ENCODE measurements at places on chromosomes 2 and 18. TPM values are rescaled to one million over a fixed set of nuclear protein-coding genes. Genes with fewer than 3 reads are reported as not detected.

DNA sequence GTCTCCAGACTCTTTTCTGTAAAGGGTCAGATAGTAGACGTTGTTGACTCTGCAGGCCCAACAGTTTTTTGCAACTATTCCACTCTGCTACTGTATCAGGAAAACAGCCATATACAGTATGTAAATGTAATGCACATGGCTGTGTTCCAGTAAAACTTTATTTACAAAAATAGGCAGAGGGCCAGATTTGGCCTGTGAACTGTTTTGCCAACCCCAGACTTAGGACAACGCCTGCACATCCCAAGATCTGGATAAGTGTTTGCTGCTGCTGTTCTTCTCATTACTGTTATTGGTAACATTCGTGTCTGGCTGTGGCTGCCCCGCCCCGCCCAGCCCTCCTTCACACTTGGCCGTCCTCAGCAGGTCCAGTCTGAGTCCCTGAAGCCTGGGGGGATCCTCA is 94.6 kb upstream of the MCFD2 start:
- no peak for DNase-seq

DNA sequence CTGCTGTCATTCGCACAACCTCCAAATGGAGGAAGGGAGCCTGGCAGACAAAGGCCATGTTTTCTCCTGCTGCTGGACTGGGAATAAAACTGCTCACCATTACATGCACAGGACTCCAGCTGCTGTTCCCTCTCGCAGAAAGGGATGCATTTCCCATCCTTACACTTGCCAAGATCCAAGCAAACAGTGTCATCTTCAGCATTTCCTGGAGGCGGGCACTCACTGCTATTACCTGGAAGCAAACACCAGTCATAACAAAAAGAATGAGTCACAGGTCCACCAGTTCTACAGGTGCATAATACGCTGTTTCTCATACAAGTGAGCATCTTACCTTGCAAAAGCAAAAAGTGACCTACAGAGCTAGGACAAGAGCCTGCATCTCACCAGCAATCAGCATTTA is 22.7 kb downstream of the IAH1 start:
- no peak for DNase-seq

GRCh38 chr2:83531206-83531826 is 927.8 kb downstream of the SUCLG1 start:
- DNase-seq = no peak

DNA sequence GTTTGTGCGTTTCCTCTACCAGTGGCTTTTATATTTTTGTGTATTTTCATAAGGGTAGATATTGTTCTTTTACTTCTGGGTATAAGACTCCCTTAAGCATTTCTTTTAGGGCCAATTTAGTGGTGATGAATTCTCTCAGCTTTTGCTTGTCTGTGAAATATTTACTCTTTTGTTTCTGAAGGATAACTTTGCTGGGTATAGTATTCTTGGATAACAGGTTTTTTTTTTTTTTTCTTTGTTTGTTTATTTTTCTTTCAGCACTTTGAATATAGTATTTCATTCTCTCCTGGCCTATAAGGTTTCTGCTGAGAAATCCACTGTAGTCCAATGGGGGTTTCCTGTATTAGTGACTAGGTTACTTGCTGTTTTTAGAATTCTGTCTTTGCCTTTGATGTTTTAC is 122.7 kb downstream of the XRCC5 start:
- DNase-seq = no peak

- no peak for DNase-seq
Observed at GRCh38 chr2:26612522-26613240, 28.5 kb downstream of the CIB4 start.

DNA sequence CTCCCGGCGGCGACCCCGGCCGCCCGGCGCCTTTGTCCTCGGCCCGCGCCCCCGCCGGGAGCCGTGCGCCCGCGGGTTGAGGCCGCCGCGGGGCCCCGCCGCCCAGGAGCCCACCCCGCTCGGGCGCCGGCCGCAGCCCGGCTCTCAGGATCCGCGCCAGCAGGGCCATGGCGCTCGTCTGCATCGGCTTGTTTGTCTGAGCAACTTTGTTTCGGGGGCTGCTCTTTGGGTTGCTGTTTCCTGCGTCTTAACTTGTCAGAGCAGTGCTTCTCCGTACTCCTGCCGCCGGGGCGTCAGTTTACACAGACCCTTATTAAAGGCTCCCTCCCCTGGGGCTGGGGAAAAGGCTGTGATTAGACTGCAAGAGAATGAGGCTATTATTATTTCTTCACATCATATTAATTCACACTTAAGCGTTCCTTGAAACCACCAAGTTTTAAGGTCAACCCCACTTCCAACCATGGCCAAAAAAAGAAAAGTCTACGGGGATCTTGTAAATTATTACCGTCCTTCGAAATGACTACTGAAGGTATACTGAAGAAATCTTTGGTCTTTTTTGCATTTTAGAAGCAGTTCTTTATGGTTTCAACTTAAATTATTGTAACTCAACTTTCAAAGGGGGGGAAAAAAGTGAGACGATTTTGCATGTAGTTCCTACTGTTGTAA is at the start of gene CYP27C1:
Gene CYP27C1 (minus strand): TSS at position 198 of the 666 bp plus-strand sequence. CDS start 29 bp downstream, at position 169.
- no peak for DNase-seq

The SLC1A4 gene
- total RNA-seq = 5.7 TPM

DNA sequence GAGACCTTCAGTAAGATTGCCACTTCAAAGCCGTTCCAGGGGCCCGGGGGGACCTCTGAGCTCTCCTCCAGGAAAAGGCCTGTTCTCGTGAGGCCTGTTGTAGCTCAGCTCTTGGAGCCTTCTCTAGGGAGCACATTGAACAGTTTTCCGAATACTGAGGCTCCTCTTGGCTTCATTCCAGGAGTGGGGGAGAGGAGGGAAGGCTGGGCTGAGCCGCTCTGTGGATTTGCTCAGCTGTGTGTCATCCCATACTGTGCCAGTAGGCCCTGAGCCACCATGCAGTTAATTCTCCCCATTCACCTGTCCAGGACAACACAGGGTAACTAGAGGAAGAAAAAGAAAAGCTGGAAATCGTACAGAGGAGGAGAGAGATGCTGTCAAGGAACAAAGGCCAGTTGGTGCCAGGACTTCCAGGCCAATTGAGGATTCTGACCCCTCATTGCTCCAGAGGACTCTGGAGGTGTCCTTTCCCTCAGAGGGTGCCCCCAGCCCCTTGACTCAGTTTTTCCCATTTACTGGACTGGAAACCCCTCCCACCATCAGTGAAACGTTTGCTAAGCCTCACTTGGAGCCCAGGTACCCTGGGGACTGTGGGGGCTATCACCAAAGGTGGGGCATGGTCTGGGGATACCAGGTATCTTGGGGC is 41.4 kb downstream of the HS1BP3 start:
- DNase-seq = no peak

GRCh38 chr2:42141687-42142546 is 27.2 kb upstream of the EML4 start:
- no peak for DNase-seq

DNA sequence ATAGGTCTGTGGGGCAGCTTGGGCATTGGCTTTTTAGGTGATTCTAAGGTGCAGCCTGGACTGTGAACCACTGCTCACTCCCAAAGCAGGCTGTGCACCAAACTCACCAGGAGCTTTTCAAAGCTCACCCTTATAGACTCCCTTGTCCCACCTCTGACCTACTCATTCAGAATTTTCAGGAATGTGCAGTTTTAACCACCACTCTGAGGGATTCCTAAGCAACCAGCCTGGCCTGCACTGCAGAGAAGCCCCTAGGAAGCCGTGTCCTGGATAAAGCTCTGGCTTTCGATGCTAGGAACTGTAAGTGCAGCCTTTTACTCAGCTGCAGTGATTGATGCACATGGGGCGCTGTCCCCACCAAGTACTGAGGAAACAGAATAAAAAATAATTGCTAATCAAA is 33.0 kb downstream of the MRO start:
- DNase-seq = no peak

DNA sequence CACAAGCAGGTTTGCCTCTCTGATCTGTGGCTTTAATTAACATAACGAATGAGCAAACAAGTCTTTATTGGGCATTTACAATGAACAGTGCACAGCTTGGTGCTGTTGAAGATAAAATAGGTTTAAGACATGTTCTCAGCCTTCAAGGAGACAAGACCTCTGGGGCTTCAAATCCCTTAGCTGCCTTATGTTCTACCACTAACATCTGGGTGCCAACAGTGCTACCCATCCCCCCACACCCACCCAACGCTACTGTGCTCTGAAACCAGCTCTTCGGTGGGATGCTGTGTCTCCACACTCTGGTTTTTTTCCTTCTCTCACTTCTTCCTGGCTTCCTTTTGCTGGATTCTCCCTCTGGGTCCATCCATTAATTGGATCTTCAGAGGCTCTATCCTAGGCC is 14.1 kb upstream of the B3GNT2 start:
- DNase-seq = no peak

GRCh38 chr2:15141211-15141610 is 419.9 kb downstream of the NBAS start:
- no peak for DNase-seq

GRCh38 chr2:152200101-152200500 is 24.5 kb upstream of the STAM2 start:
- no peak for DNase-seq
